Heart left ventricle (tissue), 16 donors: ENCODE measurements at places on chromosomes 12 and 14. TPM values are rescaled to one million over a fixed set of nuclear protein-coding genes. Genes with fewer than 3 reads are reported as not detected.

- DNase-seq: no peak
These were observed 6.0 kb downstream of the DMAC2L start for GRCh38 chr14:50318031-50318626.

- no peak for DNase-seq
These were observed 287.3 kb downstream of the NAV3 start for GRCh38 chr12:78118036-78118435.

DNA sequence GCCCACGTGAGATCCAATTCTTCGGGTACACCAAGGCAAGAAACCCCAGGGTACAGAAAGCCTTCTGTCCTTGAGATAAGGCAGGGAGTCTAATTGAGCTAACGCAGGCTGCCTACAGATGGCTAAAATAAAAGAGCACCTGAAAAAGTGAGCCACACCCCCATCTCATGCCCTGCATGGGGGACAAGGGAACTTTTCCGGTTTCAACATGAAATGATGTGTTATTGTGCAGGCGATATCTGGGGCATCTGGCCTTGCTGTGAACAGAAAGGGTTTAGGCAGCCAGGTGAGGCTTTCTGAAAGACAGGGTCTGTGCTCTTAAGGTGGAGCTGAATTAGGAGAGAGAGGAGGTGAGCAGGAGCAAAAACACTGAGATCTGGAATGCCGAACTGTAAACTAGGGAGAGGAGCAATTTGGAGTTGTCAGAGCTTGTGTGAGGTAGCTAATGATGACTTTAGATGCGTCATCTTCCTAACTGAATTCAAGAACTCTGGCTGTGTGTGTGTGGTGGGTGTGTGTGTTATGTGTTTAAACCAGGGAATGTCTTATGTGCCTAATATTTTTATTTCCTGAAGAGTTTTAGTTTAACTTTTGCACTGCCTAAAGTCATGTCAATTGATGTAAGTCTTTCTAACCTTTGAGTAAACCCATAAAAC, 20.1 kb upstream of the LDHB start:
- DNase-seq: no peak

GRCh38 chr14:88228522-88229236, 94.4 kb downstream of the KCNK10 start:
- DNase-seq: no peak

The PLBD1 gene
- 35.6 TPM for total RNA-seq

- no peak for DNase-seq
These were observed 220.2 kb upstream of the BTG1 start for GRCh38 chr12:92365836-92366235.

DNA sequence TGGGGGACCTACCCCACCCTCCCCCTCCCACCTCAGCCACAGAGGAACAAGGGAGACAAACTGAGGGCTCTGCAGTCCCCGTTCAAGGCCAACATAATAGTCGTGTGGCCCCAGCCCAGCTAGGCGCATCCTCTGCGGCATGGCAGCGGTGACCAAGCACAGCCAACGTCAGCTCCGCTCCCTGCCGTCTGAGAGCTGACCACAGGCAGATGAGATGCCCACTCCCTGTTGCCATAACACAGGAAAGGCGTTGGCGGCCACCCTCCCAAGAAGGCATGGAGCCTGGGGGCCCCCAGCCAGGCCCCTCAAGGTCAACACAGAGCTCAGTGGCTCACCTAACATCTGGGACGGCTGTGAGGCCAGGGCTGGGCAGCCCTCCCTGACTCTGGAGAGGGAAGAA, 32.6 kb upstream of the UBC start:
- DNase-seq: no peak

DNA sequence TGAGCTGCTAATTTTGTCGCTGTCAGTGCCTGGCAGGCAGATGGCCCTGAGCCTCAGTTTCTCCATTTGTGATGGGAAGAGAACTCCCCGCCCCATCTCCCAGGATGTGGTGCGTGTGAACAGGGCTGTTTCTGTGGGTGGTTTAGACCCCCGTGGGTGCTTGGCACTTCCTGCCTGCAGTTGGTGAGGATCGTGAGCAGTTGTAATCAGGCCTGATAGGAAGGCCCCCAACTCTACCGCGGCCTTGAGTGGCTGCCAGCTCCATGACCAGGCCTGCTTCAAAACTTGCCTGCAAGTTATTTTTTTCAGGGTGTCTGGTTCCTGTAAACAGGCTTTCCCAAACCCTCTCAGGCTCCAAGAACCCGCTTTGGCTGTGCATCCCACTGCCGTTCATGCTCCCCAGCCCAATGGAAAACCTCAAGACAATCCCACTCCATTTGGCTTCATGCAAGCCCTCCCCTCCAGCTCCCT, 138.4 kb downstream of the ZFP36L1 start:
- no peak for DNase-seq

- DNase-seq: no peak
These were observed 77.0 kb upstream of the MED13L start for GRCh38 chr12:116354534-116354933.

GRCh38 chr14:95660651-95661515, 25.3 kb upstream of the TCL1B start:
- DNase-seq: no peak
